ENCODE measurements at places on chromosomes 2 and 18.

DNA sequence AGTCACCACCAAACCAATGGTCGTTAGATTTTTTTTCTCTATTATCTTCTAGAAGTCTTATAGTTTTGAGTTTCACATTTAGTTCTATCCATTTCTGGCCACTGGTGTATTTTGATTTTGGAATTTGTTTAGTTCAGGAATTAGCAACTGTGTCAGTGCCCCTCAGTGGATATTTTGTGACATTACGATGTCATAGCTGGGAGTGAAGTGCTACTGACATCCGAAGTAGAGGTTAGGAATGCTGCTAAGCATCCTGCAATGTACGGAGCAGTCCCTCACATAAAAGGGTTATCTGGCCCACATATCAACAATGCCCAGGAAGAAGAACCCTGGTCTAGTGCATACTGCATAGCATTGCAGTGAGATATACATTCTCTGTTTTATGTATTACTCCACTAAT lies 157.4 kb upstream of the RGPD4 start:
- no peak for DNase-seq

GRCh38 chr2:55054106-55054875 lies 4.0 kb upstream of the RTN4 start:
- no peak for DNase-seq

DNA sequence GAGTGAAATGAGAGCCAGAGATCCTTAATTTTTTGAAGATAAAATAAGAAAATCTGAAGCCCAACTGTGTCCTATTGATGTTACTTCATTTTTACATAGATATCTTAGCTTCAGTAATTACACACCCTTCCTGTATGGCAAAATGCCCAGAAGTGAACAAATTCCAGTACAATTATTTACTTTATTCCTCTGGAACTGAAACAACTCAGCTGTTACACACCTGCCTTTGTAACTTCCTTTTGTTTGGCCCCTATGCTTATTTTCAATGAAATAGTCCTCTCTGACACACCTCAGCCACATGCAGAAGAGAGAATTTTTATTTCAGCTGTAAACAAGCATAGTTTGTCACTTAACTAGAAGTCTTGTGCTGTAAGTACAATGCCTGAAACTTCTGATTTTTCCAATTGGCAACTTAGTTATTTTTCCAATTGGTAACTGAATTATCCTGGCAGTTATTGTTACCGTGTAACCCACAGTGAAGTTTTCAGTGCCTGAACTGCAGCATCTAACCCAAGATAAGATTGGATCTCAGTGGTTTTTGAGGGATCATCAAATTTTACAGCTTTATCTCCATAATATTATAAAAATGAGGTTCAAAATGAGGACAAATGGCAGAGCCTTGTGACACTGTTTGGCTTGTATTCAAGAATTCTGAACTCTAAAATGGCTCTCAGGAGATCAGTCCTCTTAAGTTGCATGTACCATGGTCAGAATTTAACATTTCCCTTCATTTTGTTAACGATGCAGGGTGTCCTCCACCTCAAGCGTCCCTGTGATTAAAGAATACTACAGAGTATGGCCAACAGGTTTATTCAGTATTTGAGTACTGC lies 82.6 kb downstream of the PKP4 start:
- DNase-seq, result no peak

- no peak for DNase-seq
Observed at GRCh38 chr2:216792222-216793021, 67.4 kb downstream of the TNP1 start.

- DNase-seq, result no peak
Observed at GRCh38 chr2:51213826-51214225, 181.9 kb upstream of the NRXN1 start.

DNA sequence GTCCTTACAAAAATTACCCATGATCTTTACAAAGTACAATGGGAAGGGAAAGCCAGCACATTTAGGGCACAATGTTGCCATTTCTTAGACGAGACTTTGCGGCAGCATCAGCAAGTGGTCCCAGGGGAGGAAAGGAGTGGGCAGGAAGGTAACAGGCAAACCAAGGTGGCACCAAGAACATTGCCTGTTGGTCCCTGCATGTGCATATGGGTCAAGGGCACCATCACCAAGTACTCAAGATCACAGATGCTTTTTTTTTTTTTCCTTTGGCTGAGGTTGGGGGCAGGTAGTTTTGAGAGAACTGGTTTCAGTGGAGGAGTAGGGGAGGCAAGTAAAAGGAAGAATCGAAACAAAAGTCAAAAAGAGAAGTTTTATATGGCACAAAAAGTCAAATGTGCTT lies 752 bp upstream of the CYTIP start:
- peak; percentile 71 for DNase-seq

All from activated T-cell treated with anti-CD3 and anti-CD28 coated beads, Interleukin-2, amount 50 U/mL, for 48 hours (primary cell).